GM06990 (cell line): ENCODE measurements at places on chromosomes 3 and 15.

GRCh38 chr15:77991029-77991406 is 86.5 kb downstream of the TBC1D2B start:
- DNase-seq, result no peak

DNA sequence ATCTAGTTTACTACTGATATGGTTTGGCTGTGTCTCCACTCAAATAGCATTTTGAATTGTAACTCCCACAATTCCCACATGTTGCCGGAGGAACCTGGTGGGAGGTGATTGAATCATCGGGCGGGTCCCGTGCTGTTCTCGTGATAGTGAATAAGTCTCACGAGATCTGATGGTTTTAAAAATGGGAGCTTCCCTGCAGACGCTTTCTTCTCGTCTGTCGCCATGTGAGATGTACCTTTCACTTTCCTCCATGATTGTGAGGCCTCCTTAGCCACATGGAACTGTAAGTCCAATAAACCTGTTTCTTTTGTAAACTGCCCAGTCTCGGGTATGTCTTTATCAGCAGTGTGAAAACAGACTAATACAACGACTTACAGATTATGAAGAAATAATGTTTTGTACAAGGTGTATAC is 35.6 kb upstream of the PYDC2 start:
- no peak for DNase-seq

DNA sequence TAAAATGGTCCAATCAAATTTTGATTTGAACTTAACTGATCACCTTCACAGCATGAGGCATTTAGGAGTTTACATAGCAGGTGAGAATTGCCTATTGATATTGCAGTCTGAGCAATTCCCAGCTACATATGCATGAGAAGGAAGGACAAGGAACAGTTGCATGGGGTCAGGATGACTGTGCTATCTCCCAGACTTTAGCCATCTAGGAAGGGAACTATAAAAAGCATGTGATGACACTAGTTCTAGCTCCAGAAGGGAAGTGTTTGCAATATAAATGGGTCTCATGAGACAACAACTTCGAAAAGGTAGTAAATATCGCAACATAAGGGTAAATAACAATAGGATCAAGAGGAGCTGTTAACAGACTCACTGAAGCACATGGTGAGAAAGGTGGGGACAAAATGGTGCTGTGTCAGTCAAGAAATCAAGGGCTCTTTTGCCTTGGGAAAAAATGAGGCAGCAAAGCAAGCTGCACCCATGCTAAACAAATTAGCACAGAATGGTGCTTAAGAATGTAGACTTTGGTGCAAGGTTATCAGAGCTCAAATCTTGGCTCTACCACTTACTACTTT is 90.4 kb upstream of the SLC2A2 start:
- no peak for DNase-seq

DNA sequence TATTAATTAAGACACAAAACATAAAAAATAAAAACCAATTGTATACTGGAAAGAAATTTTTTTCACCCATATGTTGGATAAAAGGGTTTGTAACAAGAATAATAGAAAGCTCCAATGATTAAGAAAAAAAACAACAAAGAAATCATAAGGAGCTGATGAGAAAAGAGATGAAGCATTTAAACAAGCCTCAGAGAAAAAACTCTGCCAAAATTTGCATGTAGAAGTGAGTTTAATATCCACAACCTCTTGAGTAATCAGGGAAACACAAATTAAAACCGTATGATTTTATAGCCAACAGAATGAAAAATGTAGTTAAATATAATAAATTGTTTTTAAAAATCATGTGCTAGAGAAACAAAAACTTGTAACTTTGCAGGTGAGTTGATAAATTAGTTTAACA is 192.9 kb downstream of the BCHE start:
- DNase-seq, result no peak

- DNase-seq, result no peak
These were observed 523.9 kb upstream of the CNTN3 start for GRCh38 chr3:75138345-75138744.

DNA sequence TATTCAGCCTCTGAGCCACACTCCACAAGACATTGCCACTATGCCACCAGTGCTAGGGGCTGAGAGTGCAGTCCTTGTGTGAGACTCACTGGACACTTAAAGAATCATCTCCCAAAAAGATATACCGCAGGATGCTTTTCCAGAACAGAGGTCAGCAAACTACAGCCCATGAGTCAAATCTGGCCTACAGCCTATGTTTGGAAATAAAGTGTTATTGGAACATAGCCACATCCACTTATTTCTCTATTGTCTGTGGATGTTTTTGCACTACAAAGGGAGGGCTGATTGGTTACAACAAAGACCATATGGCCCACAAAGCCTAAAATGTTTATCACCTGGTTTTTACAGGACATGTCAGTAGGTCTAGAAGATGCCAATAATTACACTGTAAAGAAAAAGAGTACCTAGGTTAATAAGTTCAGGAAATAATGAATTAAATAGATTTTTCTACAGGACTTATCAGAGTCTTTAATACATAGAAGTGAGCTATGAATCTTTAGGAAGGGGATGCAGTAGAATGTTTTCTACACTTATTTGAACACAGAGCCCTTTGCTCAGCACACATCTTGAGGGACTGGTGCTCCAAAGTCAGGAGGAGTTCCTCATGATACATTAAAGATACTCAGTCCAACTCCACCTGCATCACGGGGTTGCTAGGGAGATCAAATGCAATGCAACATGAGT is 26.3 kb downstream of the SRGAP3 start:
- DNase-seq, result no peak

GRCh38 chr15:90957031-90957790 is 2.5 kb downstream of the RCCD1 start:
- no peak for DNase-seq

GRCh38 chr3:187873843-187874242 is 128.6 kb upstream of the BCL6 start:
- no peak for DNase-seq

DNA sequence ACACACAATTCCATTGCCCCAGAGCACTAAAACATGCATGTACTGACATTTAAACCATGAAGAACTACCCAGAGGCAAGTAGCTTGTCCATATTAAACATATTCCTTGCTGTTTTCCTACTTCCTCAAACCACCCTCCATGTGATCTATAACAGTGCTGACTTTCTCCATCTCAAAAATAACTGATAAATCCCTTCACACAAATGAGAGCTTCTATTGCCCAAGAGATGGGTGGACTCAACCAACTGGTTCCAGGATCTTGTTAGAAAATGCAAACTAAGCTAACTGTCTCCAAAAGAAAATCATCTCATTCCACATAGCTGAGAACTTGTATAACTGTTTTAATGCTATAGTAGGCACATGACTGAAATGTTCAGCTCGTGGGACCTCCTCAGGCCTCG is 29.6 kb downstream of the DCLK3 start:
- no peak for DNase-seq

DNA sequence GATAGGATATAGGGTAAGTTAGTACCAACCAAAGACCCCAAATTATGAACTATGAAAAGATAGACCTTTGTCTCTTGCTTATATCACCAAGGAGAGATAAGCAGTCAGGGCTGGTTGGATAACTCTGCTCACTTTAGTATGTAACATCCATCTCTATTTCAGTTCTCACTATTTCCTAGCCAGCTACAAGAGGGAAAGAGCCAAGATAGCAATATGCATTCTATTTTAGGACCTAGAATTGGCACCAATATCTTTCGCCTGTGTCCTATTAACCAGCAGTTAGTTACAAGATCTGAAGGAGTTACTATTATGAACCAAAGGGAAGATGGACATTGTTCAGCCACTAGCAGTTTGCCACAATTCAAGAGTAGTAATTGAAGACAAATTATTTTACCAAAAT is 457.5 kb downstream of the NSUN3 start:
- no peak for DNase-seq
